ENCODE measurements at places on chromosomes 16 and 17.

- DNase-seq, result no peak
These were observed 8.1 kb downstream of the AQP8 start for GRCh38 chr16:25224731-25225319.

DNA sequence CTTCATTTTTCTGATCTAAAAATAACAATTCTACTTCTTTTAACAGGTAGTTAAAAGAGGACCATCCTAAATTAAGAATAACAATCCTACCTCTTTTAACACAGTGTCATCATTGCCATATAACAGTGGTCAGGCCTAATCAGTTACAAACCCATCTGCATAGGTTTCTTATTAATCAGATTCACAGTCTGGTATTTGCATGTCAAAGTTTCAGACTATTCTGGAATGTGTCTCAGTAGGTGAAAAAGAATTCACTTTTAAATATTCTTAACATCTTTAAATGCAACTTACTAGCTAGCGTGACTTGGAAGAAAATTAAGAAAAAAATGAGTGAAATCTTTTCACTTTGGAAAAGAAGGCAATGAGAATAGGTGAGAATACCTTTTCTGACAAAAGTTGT, 6.8 kb upstream of the KRT12 start:
- DNase-seq, result no peak

- DNase-seq, result no peak
These were observed 27.1 kb downstream of the GINS3 start for GRCh38 chr16:58419241-58419990.

GRCh38 chr17:79415909-79416308, 194.9 kb downstream of the RBFOX3 start:
- DNase-seq, result no peak

DNA sequence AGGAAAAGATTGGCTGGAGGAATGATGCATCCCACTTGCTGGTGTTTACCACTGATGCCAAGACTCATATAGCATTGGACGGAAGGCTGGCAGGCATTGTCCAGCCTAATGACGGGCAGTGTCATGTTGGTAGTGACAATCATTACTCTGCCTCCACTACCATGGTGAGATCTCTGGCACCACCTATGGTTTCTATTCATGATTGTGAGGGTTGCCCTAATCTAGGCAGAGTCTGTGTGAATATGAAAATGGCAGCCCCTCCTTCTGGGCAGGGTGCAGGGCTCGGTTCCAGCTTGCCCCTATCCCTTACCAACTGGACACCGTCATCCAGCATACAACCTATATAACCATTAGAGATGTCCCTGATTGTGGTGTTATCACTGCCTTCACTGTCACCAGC, 33.4 kb downstream of the ITGB3 start:
- no peak for DNase-seq

- DNase-seq, result no peak
These were observed 171.8 kb upstream of the GSE1 start for GRCh38 chr16:85441189-85441889.

- DNase-seq, result no peak
These were observed 5.5 kb downstream of the PPP1R9B start for GRCh38 chr17:50144845-50145531.

- no peak for DNase-seq
These were observed 5.3 kb downstream of the DHX38 start for GRCh38 chr16:72098936-72099335.

GRCh38 chr16:67649494-67649931, 4.6 kb downstream of the CARMIL2 start:
- DNase-seq, result no peak

DNA sequence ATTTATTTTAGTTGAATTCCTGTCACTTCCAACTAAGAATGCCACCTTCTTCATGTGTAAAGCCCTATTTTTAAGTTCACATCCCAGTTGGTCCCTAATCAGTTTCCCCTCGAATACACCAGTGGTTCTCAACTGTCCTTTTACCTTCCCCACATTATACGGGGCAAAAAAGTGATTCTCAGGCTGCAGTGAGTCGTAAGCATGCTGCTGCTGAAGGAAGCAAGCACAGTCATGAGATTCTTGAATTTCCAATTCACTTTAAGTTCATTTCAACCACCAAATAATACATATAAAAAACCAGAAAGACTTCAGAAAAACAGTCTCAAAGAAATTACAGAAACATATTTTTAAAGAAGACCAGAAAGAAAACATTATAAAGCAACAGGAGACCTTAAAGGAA, 47.9 kb downstream of the UBE2G1 start:
- no peak for DNase-seq

- DNase-seq, result no peak
These were observed 8.8 kb downstream of the RSAD1 start for GRCh38 chr17:50487213-50488096.

- no peak for DNase-seq
These were observed 21.7 kb upstream of the WSCD1 start for GRCh38 chr17:6048486-6048885.

DNA sequence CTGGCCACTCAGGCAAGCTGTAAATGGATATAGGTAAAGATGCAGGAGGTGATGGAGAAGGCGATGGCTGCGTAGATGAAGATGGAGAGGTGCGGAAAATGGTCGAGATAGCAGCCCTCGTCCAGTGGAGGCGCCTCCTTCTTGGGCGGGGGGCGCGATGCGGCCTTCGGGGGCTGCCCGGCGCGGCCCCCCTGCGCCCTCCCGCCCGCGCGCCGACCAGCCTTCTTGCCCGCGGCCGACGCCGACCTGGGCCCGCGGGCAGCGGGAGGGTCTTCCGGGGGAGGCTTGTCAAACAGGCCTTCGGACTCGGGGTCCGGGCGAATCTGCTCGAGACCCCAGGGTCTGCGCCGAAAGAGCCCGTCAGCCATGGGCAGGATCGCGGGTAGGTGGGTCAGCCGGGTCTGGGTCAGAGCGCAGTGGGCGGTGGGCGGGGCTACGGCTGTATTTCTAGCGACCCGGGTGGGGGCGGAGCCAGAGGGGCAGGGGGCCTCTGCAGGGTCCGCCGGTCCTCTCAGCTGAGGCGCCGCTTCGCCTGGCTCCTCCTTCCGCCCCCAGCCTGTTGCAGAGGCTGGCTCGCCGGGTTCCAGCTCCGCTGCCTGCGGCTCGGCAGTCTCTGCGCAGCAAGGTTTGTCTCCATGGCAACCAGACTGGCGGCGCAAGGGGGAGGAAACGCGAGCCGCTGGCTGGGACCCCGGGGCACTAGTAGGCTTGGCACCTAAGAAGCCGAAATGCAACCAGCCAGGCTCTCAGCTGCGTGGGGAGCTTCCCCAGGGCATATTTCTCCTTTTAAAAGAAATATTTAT, 14.4 kb downstream of the MIS12 start:
- DNase-seq, result no peak

- no peak for DNase-seq
These were observed 2.3 kb downstream of the RPUSD1 start for GRCh38 chr16:785563-786535.

DNA sequence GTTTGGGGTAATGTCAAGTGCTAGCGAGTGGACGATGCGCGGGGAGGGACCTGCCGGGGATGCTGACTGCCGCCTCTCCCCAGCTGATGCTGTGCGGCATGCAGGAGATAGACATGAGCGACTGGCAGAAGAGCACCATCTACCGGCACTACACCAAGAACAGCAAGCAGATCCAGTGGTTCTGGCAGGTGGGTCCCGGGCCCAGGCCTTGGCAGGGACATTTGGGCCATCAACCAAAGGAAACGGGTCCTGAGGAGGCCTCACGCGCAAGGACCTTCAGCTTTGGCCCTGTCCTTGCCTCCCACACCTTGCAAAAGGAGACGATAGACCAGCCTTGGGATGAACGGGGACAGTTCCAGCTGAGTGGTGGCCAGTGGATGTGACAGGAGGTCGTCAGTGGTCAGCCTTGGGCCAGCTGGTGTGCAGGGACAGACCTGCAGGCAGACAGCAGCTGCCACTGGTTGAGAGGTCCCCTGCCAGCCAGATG, 13.6 kb upstream of the CLEC18A start:
- no peak for DNase-seq

- DNase-seq, result no peak
These were observed 2.5 kb downstream of the CD300C start for GRCh38 chr17:74543406-74543805.

GRCh38 chr16:70267516-70267915, 15.8 kb upstream of the EXOSC6 start:
- DNase-seq, result no peak

DNA sequence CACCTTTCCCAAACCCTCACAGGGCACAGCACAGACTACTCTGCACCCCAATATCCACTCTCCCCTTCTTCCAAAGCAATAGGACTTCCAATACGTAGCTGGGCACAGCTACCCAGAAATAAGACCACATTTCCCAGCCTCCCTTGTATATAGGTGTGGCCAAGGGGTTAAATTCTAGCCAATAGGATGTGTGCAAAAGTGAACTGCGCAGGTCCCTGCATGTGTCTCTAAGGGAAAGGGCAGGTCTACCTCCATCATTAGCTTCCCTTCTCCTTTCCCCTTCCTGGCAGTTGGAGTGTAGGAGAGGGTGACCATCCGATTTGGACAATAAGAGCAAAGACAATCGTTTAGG, 25.5 kb upstream of the SNN start:
- no peak for DNase-seq

- no peak for DNase-seq
These were observed 2.0 kb downstream of the TOM1L1 start for GRCh38 chr17:54902611-54903010.

GRCh38 chr17:27895940-27896535, 2.9 kb upstream of the LYRM9 start:
- no peak for DNase-seq

DNA sequence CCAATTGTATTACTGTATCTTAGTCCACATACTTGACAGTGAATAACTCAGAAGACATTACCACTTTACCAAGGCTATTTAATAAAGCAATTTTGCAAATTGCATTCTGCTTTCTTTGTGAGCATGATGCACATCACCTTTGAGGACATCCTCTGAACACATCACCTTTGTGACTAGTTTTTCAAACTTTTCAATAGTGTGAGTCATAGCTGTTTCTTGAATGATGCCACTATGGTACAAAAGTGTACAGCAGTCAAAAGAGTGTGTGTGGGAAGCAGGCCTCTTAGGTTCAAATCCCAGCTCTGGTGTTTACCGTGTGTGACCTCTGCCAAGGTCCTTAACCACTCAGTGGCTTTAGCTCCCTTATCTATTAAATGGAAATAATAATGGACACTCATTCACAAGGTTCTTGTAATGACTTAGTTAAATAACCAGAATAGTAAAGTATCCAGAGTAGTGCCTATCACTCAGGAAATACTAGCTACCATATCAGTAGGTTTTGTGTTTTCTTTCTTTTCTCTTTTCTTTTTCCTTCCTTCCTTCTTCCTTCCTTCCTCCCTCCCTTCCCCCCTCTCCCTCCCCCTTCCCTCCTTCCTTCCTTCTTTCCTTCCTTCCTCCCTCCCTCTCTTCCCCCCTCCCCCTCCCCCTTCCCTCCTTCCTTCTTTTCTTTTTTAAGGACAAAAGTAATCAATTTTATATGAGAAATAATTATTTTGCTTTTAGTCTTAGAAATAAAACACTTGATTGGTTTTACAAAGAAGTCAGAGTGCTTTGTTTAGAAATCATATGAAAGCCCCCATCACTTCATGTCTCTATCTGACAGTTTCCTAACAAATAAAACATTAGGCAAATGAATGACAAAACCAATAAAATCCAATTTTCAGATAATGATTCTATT, 178.9 kb downstream of the MYO1D start:
- DNase-seq, result no peak

- no peak for DNase-seq
These were observed 57.8 kb downstream of the B9D1 start for GRCh38 chr17:19304751-19305150.

DNA sequence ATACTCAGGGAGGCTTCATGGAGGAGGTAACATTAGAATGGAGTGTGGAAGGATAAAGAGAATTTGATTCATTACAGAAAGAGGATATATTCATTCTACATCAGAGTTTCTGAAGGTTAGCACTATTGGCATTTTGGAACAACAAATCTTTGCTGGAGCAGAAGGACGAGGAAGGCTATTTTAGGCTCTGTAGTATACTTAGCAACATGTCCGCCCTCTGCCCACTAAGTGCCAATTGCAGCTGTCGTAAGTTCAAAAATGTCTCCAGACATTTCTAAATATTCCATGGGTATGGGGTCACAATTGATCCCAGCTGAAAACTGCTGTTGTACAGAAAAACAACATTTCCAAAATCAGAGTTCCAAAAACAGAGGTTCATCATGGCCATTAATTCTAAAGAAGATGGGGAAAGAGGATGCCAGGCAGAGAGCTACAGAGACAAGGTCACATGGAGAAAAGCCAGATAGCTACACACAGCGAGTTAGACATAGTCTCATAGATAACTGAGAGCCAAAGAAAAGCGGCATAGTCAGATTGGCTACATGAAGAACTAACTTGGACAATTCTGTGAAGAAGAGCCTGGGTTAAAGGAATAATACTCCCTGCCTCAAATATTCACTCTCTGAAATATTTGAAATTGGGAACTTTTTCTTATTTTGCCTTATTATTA, 846.4 kb upstream of the CDH8 start:
- DNase-seq, result no peak

GRCh38 chr17:81328978-81329926, 34.1 kb upstream of the SLC38A10 start:
- DNase-seq, result no peak

- DNase-seq, result no peak
These were observed 69.9 kb upstream of the MSI2 start for GRCh38 chr17:57186226-57187019.

DNA sequence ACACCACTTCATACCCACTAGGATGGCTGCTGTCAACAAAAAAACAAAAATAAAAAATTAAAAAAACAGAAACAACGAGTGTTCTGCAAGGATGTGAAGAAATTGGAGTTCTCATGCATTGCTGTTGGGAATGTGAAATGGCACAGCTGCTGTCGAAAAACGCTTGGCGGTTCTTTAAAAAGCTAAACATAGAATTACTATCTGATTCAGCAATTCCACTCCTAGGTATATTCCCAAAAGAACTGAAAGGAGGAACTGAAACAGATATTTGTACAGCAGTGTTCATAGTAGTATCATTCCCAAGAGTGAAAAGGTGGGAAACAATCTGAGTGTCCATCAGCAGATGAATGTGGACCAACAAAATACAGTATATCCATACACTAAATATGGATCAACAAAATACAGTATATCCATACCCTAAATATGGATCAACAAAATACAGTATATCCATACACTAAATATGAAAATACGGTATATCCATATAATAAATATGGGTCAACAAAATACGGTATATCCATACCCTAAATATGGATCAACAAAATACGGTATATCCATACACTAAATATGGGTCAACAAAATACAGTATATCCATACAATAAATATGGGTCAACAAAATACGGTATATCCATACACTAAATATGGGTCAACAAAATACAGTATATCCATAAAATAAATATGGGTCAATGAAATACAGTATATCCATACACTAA, 8.7 kb downstream of the METTL16 start:
- DNase-seq, result no peak

GRCh38 chr16:72665701-72666100, 382.2 kb downstream of the ZFHX3 start:
- no peak for DNase-seq
